Stimulated activated CD4-positive, alpha-beta T cell treated with anti-CD3 and anti-CD28 coated beads, Interleukin-1b, Interleukin-23, amount 100 ng/mL, for 1 hour (primary cell): ENCODE measurements at places on chromosomes 6 and 20.

DNA sequence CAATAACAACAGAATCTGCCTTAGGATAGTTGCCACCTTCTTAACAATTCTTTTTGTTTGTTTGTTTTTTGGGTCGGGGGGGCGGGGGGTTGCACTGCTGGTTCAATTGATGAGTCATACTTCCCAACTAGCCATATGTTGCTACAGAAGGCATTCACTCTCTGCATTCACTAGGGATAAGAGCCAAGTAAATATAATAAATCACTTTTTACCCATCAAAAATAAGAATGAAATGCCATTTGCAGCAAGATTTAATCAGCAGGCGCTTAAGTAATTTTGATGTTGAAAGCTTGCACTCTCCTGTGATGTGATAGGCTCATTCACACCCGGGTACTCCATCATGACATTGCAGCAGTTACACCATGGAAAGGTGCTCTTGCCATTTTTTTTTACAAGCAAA is 209.8 kb downstream of the HIVEP2 start:
- DNase-seq, result no peak

GRCh38 chr6:21167790-21168189 is 425.8 kb upstream of the SOX4 start:
- DNase-seq, result no peak

GRCh38 chr6:144319211-144319610 is 34.1 kb downstream of the UTRN start:
- DNase-seq, result no peak

DNA sequence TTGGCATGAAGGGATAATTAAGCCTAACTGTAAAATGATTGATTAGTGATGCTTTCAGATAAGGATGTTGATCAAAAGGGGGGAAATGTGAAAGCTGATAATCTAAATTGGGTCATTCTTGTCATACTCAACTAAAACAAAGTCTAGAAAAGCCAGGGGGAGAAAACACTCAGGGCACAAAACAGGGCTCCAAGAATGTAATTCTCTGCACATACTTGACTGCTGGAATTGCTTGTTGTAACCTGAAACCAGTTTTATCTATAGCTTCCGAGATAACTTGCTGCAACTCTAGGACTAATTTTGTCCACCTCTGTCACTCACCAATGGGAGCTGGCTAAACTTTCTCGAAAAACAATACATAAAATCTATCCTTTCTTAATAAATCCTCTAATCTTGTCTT is 310.3 kb downstream of the CLVS2 start:
- no peak for DNase-seq

- DNase-seq, result no peak
These were observed 55.9 kb downstream of the TTI1 start for GRCh38 chr20:37977338-37977737.

- no peak for DNase-seq
These were observed 1.1 kb upstream of the AFDN start for GRCh38 chr6:167825332-167826229.

GRCh38 chr6:137978252-137978896 is 111.3 kb downstream of the TNFAIP3 start:
- DNase-seq, result no peak

GRCh38 chr20:23363257-23363649 is 1.3 kb downstream of the GZF1 start:
- DNase-seq, result no peak

DNA sequence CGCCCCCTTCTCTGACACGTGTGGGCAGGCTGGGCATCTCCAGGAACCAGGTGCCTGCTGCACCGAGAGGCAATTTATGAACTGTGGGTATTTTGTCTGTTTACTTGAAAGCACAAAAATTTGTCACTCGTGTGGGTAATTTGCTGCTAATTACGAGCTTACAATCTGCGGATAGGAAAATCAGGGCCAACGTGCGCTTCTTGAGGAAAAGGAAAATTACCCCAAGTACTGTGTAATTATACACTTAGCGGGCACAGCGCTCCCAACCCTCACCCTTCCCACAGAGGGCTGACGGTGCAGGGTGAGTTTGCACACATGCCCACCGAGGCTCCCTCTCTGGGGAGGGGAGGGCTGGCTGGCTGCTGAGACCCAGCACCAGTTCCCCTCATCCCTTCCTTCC is 25.3 kb upstream of the MDGA1 start:
- DNase-seq, result no peak

- DNase-seq, result no peak
These were observed 26.3 kb downstream of the FLRT3 start for GRCh38 chr20:14310977-14311627.

DNA sequence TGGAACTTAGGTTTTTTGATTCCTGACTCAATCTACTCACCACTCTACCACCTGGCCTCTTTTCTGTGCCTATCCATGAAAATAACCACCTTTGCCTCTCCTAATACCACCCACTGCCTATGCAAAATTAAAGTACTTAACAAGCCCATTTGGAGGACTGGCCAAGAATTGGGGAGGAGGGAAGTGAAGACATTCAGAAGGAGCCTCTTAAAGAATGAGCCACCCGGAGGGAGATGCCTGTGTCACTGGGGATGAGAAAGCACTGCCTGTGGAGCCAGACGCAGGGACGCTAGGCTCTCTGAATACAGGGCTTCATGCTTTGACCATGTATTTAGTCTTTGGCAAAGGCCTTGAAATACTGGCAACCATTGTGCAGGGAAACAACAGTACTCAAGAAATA is 40.0 kb upstream of the MRPS10 start:
- no peak for DNase-seq

DNA sequence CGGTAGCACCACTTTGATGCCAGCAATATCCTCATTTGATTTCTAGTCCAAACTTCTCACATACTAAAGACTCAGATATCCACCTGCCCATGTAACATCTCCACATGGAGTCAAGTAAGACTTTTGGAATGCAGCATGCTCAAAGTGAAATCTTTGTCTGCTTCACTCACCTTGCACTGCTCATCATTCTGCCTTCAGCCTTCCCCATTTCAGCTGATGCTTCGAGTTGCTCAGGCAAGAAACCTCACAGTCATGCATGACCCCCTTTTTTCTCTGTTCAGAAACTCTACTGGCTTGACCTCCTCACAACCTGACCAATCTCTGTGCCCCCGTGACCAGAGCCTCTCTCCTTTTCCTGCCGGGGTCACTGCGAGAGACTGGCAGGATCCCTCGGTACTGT is 41.0 kb upstream of the KIF25 start:
- no peak for DNase-seq

GRCh38 chr20:20209684-20210083 is 157.4 kb downstream of the CFAP61 start:
- no peak for DNase-seq

- no peak for DNase-seq
These were observed 89.9 kb downstream of the CD83 start for GRCh38 chr6:14207448-14207847.

DNA sequence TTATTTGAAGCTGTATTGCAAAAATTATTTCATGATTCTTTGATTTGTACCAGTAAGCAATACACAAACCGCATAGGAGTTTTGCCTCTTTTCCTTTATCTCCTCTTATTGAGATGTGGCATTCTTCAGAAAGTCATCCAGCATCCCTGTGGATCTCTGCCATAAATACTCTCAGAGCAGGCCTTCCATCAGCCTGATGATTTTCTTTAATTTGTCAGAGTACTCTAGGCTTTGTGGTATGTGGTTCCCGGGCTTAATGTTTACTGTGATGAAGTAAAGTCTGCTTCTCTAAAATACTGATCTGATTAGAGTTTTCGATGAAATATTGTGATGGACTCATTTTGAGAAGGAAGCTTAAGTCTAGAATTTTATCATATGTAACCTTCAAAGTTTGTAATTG is 31.1 kb upstream of the SLC35D3 start:
- DNase-seq, result no peak

- DNase-seq, result no peak
These were observed 207.4 kb upstream of the ZNF217 start for GRCh38 chr20:53800883-53801604.

GRCh38 chr6:127515234-127515793 is 3.8 kb downstream of the MTCL3 start:
- no peak for DNase-seq

DNA sequence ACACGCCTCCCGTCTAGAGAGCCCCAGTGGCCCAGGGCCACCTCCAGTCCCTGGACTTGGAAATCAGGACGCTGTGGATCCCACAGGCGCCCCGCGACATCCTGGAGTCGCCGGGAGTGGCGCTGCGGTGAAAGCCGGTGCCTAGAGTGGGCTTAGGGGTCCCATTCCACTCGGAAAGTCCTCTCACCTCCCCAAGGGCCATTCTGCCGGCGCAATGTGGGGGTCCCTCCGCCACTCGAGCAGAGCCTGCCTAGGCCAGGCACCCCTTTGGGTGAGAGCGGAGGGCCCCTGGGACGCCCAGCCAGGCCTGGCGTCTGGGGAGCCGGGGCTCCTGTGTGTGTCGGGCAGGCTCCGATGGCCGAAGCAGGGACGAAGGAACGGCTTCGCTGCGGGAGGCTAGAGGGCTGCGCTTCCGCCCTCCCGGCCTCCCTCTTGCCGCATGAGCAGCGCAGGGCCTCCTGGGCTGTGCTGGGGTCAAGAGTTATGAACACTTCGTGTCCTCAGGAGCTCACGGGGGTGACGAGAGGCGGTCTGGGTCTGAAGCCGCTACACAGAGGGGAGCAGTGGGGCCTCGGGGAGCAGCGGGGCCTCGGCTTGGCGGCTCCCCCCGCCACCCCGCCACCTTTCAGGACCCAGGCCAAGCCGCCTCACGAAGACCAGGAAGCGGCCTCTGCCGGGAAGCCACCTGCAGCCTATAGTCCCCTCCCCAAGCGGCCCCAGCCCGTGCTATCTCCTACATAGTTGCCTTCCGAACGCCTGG is 13.6 kb downstream of the POU3F2 start:
- no peak for DNase-seq

GRCh38 chr20:38755324-38755910 is 7.2 kb downstream of the ACTR5 start:
- DNase-seq, result no peak

DNA sequence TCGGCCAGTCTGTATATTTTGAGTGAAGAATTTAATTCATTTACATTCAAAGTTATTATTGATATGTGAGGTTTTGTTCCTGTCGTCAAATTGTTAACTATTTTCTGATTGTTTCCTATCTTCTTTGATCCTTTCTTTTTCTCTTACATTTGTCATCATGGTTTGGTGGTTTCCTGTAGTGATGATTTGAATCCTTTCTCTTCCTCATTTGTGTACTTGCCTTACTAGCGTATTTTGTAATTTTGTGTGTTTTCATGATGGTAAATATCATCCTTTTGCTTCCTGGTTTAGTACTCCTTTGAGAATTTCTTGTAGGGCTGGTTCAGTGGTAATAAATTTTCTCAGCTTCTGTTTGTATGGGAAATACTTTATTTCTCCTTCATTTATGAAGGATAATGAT is 151.7 kb upstream of the CEP162 start:
- DNase-seq, result no peak
